ENCODE measurements at places on chromosomes 7 and 10.

- peaks cover 16% of the 10 kb centered on the region for H3K27me3 ChIP-seq
- DNase-seq, result no peak
- H3K36me3 ChIP-seq, result no peaks in the 10 kb centered on the region
- H3K4me3 ChIP-seq, result no peak overlapping the region
- no peaks in the 10 kb centered on the region for H3K4me1 ChIP-seq
- H3K27ac ChIP-seq, result no peak overlapping the region
These were observed 64.9 kb downstream of the CELF2 start for GRCh38 chr10:11082526-11082925.

DNA sequence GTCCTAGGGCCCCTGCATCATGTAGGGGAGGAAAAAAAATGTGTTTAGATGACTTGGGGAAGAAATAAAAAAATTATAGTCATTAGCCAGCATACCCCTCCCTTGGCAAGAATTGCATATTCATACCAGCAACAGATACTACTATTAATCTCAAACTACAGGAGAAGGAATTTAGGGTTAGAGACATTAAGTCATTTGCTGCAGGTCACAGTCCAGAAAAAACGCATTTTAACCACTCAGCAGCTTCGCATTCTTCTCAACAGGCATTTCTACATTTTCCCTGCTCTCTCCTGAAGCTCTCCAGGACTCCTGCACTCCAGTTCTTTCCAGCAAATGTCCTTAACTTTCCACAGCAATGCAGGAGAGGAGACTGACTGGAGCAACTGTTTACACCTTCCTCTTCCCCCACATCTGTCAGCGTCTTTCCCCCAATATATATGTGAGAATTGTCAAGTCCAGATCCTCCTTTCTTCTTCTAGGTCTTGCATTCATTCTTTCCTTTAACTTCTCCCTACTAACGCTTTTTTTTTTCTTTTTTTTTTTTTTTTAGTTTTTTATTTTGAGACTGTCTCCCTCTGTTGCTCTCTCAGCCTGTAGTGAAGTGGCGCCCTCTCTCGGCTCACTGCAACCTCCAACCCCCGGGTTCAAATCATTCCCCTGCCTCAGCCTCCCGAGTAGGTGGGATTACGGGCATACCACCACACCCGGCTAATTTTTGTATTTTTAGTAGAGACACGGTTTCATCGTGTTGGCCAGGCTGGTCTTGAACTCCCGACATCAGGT, 35.6 kb downstream of the PRPS1L1 start:
- H3K4me1 ChIP-seq, result no peaks in the 10 kb centered on the region
- H3K36me3 ChIP-seq, result no peaks in the 10 kb centered on the region
- H3K4me3 ChIP-seq, result no peak overlapping the region
- DNase-seq, result no peak
- no peak overlapping the region for H3K27ac ChIP-seq

DNA sequence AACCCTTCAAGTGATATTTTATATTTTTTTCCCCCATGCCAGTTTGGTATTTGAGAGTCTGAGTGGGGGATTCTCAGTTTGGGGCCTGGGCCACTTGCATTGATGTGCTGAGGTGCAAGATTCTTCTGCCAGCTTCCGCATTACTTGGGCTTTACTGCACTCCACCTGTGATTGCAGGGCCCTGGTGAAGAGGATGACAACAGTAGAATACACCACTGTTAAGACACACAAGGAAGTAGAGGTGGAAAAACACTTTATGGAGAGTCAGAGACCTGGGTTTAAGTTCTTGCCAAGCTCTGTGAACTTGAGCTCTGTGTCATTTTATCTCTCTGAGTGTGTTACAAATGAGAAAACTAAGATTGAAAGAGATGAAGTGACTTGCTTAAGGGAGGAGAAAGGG, 209.4 kb downstream of the LRMDA start:
- H3K27me3 ChIP-seq, result peaks cover 23% of the 10 kb centered on the region
- H3K4me3 ChIP-seq, result no peak overlapping the region
- H3K4me1 ChIP-seq, result no peaks in the 10 kb centered on the region
- DNase-seq, result no peak
- H3K27ac ChIP-seq, result no peak overlapping the region

DNA sequence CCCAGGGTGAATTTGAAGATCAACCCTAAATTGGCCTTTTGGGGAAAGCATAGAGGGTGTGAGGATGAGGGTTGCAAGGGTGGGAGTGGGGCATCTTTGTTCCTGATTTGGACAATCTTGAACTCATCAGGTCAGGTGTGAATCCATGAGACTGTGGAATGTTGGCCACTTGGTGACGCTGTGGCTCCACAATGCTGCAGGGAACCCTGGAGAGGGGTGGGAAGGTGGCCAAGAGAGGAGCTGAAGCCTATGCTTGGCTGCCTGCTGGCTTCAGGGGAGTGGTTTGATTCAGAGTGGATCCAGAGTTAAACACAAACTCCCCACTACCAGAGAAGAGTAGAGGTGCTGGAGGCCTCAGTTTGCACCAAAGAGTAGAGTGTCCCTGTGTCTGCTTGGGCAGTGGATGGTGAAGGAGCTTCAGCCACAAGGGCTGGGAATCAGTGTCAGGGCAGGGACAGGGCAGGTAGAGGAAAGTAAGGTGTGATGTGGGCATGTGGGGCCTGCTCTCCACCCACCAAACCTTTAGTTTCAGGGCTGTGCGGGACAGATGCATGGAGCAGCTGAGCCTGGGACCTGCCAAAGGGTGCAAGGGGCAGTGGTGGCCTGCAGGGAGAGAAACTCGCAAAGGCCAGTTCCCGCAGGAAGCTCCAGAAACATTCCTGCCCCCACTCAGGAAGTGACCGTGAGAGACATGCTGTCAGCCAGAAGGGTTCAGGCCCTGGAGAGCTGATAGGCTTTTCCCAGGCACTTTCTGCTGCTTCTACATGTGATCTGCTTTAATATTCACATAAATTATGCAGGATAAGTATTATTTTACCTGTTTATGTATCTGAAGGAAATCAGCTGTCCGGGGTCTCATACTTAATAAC, 81.0 kb upstream of the PRSS58 start:
- H3K36me3 ChIP-seq, result peaks cover 3% of the 10 kb centered on the region
- no peak overlapping the region for H3K4me3 ChIP-seq
- peaks cover 39% of the 10 kb centered on the region for H3K27me3 ChIP-seq
- no peaks in the 10 kb centered on the region for H3K4me1 ChIP-seq
- H3K27ac ChIP-seq, result no peak overlapping the region

- no peak overlapping the region for H3K4me3 ChIP-seq
- peaks cover 2% of the 10 kb centered on the region for H3K4me1 ChIP-seq
- no peaks in the 10 kb centered on the region for H3K36me3 ChIP-seq
- H3K27me3 ChIP-seq, result peaks cover 31% of the 10 kb centered on the region
These were observed 35.8 kb downstream of the FOXL3 start for GRCh38 chr7:325811-326210.

- H3K4me1 ChIP-seq, result peaks cover 28% of the 10 kb centered on the region
- peaks cover 2% of the 10 kb centered on the region for H3K36me3 ChIP-seq
- H3K27ac ChIP-seq, result no peak overlapping the region
- no peaks in the 10 kb centered on the region for H3K27me3 ChIP-seq
- no peak overlapping the region for H3K4me3 ChIP-seq
These were observed 40.0 kb upstream of the FAM3C start for GRCh38 chr7:121436136-121436535.

DNA sequence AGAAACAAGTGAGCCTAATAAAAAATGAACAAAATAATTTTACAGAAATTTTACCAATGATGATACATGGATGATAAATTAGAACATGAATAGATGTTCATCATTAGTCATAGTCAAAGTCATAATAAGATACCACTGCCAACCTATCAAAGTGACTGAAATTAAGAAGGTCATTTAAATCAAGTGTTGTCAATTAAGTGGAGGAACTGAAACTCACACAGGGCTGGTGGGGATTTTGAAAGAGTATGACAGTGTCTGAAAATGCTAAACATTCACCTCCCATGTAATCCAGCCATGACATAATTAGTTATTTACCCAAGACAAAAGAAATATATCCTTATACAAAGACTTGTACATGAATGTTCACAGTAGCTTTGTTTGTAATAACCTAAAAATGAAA, 57.1 kb upstream of the DYNC1I1 start:
- no peak for DNase-seq
- no peak overlapping the region for H3K4me3 ChIP-seq
- H3K27me3 ChIP-seq, result no peaks in the 10 kb centered on the region
- no peak overlapping the region for H3K27ac ChIP-seq
- H3K4me1 ChIP-seq, result no peaks in the 10 kb centered on the region

DNA sequence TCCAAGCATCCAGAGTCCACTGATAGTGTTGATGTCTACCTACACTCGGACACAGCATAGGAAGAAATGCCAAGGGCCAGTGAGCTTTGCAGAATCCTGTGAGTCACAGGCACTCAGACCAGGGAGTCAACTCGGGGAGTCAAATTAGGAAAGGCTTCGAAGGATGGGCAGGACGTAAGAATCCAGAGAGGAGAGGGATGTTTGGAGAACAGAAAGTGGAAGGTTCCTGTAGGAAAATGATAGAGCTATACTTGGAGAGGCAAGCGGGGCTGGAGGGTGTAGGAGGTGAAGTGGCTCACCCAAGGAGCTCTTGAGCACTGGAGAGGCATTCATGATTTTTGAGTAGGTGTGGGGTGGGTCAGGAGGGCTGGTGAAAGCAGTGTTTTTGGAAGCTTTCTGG, 3.0 kb downstream of the ZYX start:
- H3K27ac ChIP-seq, result no peak overlapping the region
- peaks cover 18% of the 10 kb centered on the region for H3K4me1 ChIP-seq
- no peaks in the 10 kb centered on the region for H3K27me3 ChIP-seq

GRCh38 chr10:132357286-132358058, 25.5 kb downstream of the LRRC27 start:
- no peak for DNase-seq
- H3K27ac ChIP-seq, result peak overlapping the region; percentile 41
- H3K4me3 ChIP-seq, result no peak overlapping the region
- no peaks in the 10 kb centered on the region for H3K36me3 ChIP-seq
- H3K27me3 ChIP-seq, result no peaks in the 10 kb centered on the region
